Astrocyte (in vitro differentiated cells and primary cell): ENCODE measurements at places on chromosomes 4 and X. TPM values are rescaled to one million over a fixed set of nuclear protein-coding genes. Genes with fewer than 3 reads are reported as not detected.

GRCh38 chr4:147236806-147237205 lies 244.1 kb upstream of the EDNRA start:
- no peak for DNase-seq

DNA sequence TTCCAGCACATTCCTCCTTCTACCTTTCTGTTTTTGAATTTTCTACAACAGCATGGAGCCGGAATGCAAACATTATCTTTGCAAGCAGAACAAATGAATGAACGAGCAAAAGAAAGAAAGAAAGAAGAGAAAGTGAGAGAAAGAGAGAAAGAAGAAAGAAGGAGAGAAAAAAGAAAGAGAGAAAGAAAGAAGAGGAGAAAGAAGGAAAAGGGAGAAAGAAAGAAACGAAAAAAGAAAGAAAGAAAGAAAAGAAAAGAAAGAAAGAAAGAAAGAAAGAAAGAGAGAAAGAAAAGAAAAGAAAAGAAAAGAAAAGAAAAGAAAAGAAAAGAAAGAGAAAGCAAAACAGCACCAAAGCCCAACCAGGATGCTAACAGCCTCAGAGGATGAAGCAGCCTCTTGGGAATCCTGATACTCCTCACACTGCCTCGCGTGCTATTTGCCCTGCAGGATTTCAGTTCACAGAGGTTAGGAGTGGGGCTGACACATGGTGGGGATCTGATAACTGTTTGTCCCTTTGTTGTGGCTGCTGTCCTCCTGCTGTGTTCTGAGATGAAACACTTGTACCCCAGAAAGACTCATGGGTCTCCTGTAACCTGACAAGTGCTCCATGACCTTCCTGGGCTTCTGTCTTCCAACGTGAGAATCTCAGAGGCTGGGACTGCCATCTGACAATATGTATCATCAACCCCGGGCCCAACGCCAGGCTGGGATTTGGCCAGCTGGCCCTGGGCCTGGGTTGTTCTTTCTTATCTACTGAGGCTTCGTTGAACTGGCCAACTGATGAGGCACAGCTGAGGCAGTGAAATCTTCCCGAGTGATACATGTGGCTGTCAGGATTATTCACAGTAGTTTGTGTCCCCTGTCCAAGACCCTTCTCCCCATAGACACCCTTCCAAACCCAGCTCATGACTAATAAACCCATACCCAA lies 61.0 kb downstream of the SEPSECS start:
- peak; percentile 69 for DNase-seq

GRCh38 chr4:174681723-174682300 lies 147.2 kb downstream of the GLRA3 start:
- peak; percentile 68 for DNase-seq

DNA sequence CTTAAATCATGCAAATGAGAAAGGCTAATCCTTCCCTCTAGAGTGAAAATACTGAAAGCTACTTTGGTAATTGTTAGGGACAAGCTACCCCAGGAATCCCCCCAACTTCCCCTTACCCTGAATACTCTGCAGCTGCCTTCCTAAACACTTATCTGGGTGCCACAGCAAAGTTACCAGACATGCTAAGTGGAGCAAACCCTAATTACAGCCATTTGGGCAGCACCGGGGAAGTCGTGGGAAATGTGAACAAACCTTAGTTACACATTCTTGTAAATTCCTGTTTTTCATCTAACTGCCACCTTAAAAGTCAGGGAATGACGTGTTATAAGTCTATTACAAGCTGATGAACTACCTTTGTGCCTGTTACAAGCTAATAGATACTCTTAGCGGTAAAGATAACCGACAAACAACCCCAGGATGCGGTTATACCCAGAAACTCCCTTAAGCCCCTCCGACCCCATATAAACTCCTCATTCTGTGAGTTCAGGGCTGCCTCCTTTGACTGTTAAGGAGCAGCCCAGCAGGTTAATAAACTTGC lies 66.0 kb upstream of the PLAC8 start:
- no peak for DNase-seq

GRCh38 chr4:144754562-144755410 lies 108.8 kb downstream of the HHIP start:
- DNase-seq, result peak; percentile 89

GRCh38 chr4:145796346-145796745 lies 116.4 kb downstream of the C4orf51 start:
- no peak for DNase-seq

- no peak for DNase-seq
These were observed 329.3 kb upstream of the NOCT start for GRCh38 chr4:138686106-138686835.

DNA sequence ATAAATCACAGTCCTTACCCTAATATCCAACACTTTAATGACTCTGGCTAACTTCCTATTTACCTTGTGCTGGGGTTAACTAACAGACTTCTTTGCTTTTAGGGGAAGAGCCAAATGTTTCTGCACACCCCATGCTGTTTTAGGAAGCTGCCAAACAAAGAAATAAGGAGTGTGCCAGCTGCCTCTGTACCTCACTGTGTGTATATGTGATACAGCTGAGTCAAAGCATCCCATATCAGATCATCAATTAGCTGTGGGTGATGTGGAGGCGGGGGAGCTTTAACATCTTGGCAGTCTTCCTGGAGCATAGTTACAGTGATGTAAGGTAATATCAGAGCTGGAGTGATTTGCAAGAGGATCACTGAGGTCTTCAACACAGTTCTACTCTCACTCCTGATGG lies 95.4 kb downstream of the COL25A1 start:
- peak; percentile 88 for DNase-seq

DNA sequence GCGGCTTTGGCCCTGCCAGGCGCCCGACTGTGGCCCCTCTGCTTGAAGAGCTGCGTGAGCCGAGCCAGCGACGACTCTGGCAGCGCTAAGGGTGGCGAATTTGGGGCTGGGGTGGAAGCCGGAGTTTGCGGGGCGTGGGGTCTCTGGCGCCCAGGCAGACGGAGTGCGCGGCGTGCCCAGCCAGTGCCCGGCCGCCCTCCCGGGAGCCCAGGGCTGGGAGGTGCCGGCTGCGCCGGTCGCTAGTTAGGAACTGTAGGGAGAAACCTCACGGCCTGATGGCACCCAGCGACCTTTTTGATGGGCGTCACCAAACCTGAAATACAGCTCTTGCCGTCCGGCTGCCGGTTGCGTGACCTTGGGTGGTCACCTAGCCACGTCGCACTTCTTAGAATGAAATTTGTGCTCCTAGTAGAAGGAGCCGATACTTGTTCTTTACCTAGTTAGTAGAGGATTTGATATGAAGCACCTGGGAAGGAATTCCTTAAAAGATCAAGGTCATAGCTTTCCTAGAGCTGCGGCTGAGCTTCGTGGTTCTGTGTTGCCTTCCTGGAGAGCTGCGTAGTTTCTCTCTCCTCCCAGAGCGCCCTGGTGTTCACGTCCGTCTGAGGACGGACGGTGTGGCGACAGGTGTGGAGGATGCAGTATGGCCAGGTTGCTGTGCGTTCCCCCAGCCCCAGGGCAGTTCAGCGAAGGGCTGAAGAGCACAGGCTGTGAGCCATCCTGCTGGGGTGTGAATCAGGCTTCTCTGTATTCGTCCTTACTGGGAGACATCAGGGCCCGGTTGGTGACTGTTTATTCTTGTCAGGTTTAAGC lies 680 bp downstream of the MAEA start:
- no peak for DNase-seq

- DNase-seq, result no peak
These were observed 68.3 kb upstream of the CHRDL1 start for GRCh38 chrX:110863883-110864282.

DNA sequence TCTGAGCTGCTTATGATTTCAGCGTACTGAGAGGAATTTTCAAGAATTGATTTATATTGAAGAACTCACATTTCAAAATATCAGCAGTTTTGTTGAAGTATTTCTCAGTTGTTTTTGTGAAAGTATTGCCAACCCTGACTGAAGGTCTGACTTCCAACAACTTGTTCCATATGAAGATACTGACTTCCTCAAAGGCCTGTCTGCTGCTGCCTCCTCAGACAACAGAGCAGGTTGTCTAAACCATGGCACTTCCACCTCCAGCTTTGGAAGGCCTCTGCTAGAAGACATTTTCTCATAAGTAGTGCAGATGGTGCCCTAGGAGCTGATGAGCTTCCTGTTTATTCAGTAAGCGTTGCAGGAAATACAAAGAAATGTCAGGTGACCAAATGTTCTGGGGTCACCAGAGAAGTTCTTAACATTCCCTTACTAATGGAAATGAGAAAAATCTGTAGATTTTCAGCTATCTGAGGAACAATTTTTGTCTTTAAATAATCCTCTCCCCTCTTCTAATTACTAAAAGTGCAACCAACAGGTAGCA lies 28.8 kb downstream of the FGF2 start:
- no peak for DNase-seq

The PALLD gene
- total RNA-seq, result 498 and 551 TPM in 2 replicates

The ZAR1 gene
- total RNA-seq, result not detected in 2 replicates

The DMRTC1 gene
- total RNA-seq, result not detected in 2 replicates

The NXF2 gene
- not detected in 2 replicates for total RNA-seq

The NEIL3 gene
- 0.53 and 0.91 TPM in 2 replicates for total RNA-seq
